ENCODE measurements at places on chromosomes 1 and 21.

DNA sequence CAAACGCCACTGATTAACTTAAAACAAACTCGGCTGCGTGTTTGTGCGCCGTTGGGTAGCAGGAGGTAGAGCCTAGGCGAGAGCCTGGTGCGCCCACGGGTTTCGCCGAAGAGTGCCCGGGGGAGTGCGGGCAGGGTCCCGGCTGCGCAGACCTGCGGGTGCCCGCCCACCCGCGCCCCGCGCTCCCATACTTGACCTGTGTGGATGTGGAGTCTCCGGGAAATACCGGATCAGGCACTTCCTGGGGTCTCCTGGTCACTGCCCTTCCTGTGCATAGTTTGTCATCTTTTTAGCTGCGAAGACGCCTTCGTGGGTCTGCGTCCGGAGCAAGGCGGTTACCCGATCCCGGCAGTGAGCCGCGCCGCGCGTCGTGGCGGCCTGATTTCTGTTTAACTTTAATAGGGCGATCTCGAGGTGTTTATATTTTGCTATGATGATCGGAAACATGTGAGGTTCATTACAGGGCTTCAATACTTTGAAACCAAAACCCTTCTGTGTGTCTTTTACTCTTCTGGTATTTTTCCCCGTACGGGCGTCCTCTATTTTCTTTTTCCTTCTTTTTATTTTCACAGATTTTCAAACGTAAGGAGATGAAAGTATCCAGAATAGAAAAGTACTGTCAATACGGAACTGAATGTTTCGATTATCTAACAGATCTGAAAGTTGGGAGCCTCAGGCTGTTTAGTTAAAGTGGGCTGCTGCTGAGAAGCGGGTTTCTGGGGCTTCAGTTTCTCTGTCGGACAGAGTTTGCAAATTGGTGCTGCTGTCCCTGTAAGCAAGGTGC is 15.2 kb downstream of the NR5A2 start:
- no peak for DNase-seq

GRCh38 chr1:95703046-95703445 is 469.0 kb downstream of the RWDD3 start:
- DNase-seq = no peak

GRCh38 chr1:186152620-186153239 is 222.3 kb downstream of the TPR start:
- peak; percentile 44 for DNase-seq

DNA sequence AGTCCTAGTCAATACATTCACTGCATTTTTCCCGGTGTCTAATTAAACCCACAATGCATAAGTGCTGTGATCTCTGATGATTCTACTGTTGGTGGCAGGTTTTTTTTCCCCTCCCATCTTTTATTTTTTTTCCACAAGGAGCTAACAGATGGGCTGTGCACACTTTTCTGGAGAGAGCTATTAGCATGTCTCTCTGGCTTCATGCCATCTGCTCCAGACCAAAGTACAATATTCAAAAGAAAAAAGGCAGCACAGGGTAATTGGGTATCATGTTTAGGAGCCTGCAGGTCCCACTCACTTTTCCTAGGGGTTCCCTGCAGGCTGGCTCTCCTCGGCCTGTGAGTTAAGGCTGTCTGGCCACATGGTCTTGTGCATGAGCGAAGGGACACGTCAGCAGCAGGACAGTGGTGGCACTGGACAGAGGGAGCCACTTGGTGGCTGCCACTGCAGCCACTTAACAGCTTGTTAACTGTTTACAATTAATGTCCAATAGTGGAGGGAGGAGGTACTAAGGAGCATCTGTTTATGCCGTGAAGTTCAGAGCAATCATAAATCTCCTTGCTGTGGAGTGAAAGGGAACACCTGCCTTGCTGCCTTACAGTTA is 53.5 kb upstream of the C8B start:
- no peak for DNase-seq

GRCh38 chr1:92882819-92883218 is 51.0 kb downstream of the RPL5 start:
- no peak for DNase-seq

DNA sequence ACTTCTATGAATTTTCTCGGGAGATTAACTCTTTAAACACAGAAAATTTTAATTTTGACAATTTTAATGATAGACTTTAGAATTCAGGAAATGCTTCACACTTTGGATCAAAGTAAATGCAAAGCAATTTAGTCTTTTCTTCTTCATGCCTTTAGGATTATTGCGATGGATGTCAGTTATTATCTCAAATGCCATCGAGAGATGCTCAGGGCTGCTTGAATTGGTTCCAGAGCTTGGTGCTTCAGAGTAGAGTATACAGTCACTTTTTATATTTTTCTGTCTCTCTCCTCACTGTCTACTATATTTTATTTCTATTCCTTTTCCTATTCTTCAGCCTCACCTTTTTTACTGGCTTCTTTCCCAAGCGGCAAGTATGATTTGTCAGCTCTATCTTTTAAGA is 59.2 kb downstream of the C1orf21 start:
- no peak for DNase-seq

DNA sequence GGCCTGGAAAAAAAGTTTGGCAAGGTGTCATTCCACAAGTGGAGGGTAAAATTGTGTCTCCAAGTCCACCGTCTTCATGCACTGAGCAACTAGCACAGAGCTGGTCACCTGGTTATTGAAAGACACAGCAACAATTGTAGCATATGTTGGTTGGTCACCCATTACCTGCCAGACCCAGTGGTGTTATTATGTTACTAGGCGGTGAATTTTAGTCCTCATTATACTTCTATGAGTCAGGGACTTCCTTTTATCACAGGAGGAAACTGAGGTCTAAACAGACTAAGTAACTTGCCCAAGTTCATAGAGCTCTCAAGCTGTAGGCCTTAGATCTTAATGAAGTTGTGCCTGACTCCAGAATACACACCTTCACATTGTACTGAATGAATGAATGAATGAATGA is 94.9 kb upstream of the VANGL1 start:
- DNase-seq = no peak

GRCh38 chr21:25890001-25890400 is 155.2 kb downstream of the GABPA start:
- DNase-seq = no peak

DNA sequence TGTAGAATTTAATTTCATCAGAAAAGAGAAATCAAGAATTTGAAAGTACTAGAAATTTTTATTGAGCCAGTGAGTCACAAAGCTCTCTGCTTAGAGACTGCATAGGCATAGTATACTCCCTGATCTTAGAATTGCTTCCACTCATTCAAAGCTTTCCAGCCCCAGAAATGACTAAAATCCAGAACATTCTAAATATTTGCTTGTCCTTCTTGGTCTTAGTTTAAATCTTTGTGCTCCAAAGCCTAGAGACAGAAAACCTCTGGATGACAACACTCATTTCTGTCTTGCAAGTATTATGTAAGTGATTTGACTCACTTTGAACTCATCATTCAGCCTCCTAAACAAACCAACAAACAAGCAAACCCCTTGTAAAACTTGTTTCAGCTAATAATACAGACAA is 74.2 kb downstream of the PTPRC start:
- peak; percentile 14 for DNase-seq

DNA sequence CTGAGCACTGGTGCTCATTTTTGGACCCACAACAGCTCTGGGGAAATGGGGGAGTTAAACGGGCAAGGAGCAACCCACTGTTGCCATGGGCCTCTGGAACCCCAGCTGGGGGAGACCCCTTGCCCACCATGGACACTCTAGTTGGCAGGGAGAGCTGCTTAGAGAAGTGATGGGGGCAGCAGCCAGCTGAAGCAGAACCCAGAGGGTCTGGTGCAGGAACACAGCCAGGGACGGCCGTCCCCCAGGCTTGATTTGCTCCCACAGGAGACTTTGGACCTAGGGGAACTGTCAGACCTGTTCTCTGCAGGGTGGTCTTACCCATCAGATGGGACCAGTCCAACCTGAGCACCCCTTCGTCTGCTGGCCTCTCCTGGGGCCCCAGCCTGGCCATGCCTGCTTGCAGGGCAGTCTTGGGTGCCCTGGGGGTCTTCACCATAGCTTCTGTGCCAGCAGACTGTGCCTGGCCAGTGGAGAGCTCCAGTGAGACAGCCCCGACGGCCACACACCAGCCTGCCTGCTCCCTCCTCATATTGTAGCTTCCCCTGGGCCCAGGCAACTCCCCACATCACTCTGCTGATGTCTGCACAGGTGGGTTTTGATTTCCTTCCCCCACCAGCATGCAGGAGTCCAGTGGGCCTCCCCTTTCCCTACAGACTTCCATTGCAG is 11.3 kb downstream of the SPATC1L start:
- DNase-seq = no peak

DNA sequence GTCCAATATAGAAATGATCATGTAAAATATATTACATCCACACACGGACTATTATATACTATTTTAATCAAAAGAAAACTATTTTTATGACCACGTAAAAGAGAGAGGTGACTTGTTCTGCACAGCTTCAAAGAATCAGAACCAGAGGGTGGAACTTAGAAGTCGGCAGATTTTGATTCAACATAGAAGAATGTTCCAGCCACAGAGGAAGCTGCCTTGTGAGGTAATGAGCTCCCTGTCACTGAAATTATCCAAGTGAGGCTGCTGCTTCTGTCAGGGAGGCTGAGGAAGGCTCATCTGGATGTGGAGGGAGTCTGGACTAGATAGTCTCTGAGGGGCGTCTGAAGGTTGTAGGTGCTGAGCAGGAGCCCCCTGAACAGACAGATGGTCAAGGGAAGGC is 2.7 kb downstream of the PLEKHA6 start:
- DNase-seq = no peak

DNA sequence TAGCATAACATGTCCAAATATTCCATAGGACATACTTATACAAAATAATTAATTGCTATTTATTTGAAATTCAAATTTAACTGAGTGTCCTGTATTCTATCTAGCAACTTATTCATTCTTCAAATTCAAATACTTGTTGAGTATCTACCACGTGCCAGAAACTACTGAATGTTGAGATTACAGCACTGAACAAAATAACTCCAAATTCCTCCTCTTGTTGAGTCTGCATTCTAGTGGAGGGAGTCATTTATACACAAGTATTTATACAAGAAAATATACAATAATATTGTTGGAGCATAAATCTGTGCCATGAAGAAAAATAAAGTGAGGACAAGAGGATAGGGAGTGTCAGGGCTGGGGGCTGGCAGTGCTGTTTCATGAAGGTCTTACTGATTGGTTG is 43.7 kb upstream of the CDC42BPA start:
- DNase-seq = no peak

DNA sequence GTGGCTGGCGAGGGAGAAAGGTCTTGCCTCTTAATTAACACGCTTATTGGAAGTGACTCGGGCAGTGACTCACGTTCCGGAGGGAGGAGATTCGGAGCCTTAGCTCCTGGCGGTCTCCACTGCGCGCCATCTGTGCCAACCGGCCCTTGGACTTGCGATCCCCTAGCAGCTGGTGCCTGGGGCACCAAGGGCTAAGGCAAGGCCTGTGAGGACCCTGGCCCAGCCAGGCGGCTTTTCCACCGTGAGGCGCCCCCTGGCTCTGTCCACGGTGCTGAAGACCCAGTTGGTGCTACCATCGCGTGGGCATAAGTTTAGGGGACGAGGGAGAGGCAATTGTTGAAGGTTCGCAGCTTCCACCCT is 1.3 kb upstream of the SYT6 start:
- no peak for DNase-seq

DNA sequence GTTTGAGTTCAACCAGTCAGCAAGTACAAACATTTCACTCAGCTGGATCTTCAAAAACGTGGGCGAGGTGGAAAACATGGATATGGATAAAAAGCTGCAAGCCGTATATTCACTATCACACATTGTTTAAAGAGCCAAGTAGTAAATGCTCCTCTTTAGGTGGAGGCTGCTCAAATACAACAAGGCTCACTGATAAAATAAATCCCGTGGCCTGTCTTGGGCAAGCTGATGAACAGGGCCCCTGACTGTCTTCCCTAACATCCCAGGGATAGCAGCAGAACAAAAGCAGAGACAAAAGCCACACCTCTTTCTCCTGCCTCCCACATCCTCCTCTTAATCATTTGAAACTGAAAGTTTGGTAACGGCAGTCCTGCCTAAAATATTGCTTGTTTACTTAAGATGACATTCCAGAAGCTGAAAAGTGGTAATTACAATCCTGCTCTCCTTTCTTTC is 357.7 kb downstream of the TTLL7 start:
- DNase-seq = peak; percentile 32

- DNase-seq = peak; percentile 95
Observed at GRCh38 chr1:94783342-94784189, 36.6 kb upstream of the SLC44A3 start.

GRCh38 chr1:44609412-44609767 is 64.9 kb downstream of the TMEM53 start:
- DNase-seq = no peak

GRCh38 chr1:211009944-211010343 is 124.0 kb downstream of the KCNH1 start:
- no peak for DNase-seq

GRCh38 chr21:41678924-41679318 is 87.9 kb downstream of the RIPK4 start:
- DNase-seq = peak; percentile 94

GRCh38 chr1:54627196-54627595 is 3.9 kb upstream of the FAM151A start:
- no peak for DNase-seq

DNA sequence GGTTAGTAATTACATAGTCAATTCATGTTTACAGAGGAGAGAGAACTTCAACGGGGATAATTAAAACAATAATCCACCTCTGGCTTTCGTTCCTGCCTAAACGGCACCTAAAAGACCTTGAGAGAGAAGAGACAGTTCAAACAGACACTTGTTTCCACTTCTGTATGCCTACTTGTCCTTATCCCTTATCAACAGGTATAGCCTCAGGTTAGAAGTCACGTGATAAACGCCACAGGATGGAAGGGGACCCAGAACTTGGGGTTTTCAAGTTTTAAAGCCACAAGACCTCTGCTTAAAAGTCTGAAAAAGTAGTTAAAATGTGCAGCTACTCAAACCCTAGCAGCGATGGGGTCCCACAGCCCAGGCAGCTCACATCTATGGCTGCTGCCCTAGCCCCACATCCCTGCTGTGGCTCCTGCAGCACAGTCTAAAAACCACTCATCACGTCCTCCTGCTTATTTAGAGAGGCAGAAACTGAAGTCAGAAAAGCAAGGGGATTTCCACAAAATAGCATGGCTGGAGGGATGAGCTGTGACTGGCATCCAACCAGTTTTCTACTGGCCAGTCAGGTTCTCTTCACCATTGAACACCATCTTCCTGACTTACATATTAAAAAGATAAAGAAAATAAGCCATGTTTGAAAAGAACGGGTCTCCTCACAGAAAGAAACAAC is 51.2 kb upstream of the SEC16B start:
- no peak for DNase-seq

GRCh38 chr1:158506369-158506987 is 34.5 kb downstream of the OR10R2 start:
- DNase-seq = no peak

- DNase-seq = no peak
Observed at GRCh38 chr1:210374600-210374953, 45.9 kb downstream of the HHAT start.

DNA sequence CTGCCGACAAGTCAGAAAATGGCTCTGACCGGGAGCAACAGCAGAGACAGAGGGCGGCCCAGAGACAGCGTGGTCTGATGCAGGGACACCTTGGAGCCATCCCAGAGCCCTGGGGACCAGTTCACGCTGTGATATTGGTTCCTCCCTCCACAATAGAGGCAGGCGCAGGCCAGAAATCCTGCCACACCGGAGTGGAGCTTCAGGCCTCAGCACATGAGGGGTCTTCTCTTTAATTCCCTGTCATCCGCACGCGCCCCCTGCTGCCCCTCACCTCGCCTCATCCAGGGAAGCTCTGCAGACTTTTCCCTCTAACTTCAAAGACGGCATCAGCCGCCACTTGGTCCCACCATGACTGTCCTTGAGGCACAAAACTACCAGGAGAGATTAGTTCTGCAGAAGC is 75.5 kb upstream of the ANGPTL1 start:
- no peak for DNase-seq

GRCh38 chr1:235113183-235113917 is 15.3 kb downstream of the TOMM20 start:
- no peak for DNase-seq
